HL-60 (cell line): ENCODE measurements at places on chromosomes 4 and X.

DNA sequence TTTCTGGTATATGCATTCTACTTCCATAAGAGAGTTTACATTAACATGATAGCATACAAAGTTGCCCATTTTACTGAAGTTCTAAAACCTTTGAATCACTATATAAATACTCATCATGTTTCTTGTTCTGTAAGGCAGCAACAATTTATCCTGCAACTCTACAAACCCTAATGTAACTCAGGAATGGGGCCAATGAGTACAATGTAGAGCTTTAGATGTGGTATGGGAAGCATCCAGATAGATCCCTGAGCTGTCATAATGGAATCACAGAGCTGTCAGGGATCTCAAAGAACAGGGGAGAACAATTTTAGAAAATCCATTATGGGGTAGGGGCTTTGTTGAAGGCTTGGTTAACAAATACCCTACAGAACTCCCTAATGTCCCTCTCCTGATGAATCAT is 88.5 kb downstream of the DCUN1D4 start:
- DNase-seq: no peak

DNA sequence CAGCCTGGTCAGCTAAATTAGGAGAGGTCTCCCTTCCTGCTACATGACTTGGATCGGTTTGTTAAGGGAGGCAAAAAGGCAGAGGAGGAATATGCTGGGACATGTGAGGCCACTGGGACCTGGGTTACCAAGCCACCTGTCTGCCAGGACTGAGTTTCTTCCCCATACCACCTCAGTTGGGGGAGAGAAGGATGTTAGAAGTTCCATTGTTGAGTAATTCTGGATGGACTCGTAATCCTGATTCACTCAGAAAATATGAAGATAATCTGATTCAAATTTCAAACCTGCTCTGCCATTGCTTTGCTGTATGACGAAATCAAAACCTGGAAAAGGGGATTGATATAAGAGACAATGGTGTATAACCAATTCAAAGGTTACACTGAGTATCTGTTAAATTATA is 97.4 kb upstream of the S100G start:
- DNase-seq: no peak

DNA sequence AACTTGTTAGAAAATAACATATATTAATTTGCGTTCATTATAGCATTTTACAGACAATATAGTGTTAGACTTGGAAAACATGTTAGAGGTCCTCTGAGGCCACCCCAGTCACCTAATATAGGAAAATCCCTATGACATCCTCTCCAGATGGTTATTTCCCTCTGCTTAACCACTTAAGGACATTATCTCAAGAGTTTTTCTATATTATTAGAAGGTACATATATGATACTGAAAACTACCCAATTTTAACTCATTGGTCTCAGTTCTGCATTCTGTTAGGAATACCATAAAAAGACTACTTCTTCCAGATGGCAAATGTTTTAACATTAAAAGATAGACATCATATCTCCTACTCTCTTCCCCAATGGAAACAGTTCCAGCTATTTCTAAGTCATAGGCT is 21.4 kb downstream of the PTPN13 start:
- DNase-seq: no peak

DNA sequence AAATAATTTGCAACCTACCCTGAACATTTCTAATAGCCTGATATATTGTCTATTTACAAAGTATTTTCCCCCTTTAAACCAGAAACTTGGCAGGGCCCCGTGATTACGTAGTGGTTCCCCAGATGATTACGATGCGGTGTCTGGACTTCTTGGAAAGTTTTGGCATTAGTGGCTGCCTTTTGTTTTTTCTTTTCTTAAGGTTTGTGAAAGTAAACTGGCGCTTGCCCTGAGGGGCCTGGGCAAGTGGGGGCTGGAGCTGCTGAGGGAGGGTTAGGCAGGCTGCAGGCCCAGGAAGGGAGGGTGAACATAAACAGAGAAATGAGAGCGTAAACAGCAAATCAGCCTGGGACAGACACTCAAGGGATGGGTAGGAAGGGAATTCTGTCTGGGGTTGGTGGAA is 123.6 kb upstream of the MSX1 start:
- DNase-seq: no peak

GRCh38 chr4:176229645-176230044 is 34.3 kb upstream of the SPATA4 start:
- no peak for DNase-seq

DNA sequence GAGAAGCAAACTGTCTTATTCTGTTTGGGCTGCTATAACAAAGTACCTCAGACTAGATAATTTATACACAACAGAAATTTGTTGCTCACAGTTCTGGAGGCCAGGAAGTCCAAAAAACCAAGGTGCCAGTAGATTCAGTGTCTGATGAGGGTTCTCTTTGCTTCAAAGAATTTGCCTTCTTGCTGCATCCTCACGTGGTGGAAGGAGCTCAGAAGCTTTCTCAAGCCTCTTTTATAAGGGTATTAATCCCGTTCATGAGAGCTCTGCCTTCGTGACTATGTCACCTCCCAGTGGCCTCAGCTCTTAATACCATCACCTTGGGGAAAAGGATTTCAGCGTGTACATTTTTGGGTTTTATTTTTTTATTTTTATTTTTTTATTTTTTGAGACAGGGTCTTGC is 20.1 kb downstream of the CA5B start:
- DNase-seq: no peak

GRCh38 chr4:101288365-101289145 is 58.8 kb downstream of the PPP3CA start:
- DNase-seq: peak; percentile 39

- DNase-seq: no peak
Measured at GRCh38 chrX:34521563-34521962, 135.5 kb downstream of the TMEM47 start.

DNA sequence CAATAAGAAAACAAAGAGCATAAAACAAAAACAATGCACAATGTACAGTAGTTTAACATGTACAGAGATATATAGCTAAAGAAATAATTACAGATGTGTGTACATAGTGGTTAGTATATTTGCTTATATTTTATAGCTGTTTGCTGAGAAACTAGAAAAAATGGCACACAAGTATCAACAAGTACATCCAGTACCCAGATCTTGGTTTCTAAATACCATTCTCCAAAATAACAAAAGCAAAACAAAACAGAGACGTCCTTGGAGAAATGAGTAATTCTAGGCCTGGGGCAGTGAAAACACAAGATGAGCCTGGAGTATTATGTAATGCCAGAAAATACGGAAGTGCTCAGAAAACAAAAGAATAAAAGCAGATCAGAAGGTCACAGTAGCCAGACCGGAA is 189.6 kb downstream of the TMEM47 start:
- DNase-seq: no peak

- DNase-seq: no peak
Measured at GRCh38 chrX:118780509-118780908, 43.1 kb upstream of the ZCCHC12 start.

DNA sequence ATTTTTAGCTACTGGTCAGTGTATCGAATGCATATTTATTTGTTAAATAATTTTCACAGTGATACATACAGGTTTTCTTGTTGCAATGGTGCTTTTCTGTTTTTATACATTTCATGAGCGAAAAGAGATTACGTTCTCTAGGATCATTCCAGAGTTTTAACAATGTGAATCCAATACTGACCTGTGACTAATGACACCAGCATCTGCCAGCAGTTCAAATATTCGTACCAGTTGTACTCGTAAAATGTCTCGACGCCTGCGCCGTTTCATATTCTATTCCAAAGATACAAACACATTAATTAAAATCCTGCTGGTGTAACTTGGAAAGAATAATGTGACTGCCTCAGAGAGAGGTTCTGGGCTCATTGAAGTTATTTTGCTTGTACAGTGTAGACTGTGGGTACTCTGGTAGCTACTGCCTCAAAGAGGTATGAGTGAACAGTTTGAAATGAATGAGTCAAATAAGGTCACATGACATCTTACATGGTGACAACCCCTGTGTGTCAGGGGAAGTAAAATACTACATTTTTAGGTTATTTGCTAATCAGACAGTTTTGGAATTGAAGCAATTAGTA is 80.7 kb downstream of the ZAR1 start:
- no peak for DNase-seq

- DNase-seq: no peak
Measured at GRCh38 chr4:74921490-74921889, 11.4 kb upstream of the PARM1 start.

GRCh38 chrX:15894724-15895123 is 40.1 kb upstream of the AP1S2 start:
- DNase-seq: no peak

DNA sequence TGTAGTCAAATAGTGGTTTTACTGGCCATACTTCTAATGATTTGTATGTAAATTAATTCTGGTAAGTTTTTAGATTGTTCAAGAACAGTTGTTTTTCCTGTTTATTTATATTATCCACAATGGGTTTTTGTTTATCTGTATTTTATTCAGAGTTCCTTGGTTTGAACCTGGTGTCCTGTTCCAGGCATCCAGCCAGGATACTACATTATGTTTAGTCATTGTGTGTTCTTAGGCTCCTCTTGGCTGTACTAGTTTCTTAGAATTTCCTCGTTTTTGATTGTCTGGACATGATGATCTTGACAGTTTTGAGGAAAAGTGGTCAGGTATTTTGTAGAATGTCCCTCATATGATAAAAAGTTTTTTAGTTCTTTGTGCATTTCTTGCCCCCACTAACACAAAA is 7.8 kb downstream of the TIGD2 start:
- DNase-seq: no peak

DNA sequence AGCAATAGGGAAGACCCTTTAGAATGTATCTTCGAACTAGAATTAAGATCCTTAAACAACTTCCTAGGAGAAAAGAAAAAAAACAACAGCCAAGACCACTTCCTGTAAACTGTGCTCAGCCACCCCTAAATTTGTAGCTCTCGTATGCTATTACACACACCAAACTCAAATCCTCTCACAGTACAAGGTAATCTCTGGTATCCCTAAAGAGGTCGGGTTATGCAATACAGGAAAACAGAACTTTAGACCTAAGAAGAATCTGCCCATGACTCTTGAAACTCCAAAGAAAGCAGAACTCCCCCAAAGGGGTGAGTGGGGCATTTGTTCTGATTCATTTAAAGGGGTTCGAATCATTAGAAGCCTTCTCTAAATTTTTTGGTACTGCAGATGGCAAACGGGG is 170.9 kb upstream of the CASK start:
- DNase-seq: no peak

DNA sequence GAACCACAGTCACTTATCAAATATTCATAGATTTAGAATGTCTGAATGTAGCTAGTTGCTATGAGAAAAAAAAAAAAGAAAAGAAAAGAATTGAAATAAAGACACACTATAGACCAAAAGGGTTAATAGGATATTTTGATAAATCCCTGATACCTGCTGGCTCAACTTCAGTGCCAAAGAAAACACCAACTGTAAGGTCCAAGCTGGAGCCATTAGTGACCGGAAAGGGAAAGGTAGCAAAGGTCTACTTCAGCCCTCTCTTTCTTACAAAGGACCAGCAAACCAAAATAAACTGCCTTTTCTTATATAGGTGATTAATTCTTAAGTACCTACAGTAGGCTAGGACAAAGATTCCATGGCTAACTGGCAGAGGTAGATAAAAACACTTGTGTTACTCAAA is 9.7 kb downstream of the CBR4 start:
- no peak for DNase-seq

GRCh38 chr4:170089274-170089667 is 485 bp downstream of the AADAT start:
- DNase-seq: no peak

DNA sequence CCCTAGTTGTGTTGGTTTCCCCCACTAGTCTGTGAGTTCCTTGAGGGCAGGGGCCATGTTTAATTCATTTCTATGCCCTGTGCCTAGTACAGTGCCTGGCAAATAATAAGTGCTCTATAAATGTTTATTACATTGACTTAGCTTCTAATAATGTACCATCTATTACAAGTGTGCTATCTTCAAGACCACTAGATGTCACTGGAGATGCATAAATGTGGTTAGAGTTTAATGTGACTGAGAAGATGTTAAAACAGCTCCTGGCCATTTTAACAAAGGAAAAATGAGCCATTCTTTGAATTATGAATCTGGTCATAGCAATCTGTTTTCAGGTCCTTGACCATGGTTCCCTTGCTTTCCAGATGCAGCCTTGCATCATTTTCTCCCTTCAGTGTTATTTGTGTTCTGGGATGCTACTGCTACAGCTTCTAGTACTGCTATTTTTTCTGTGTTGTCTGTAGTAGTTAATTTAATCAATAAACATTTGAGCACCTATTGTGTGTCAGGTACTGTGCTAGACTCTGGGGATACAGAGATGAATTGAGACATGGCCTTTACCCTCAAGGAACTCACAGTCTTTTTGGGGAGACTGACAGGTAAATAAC is 43.2 kb downstream of the SLC9A6 start:
- no peak for DNase-seq

DNA sequence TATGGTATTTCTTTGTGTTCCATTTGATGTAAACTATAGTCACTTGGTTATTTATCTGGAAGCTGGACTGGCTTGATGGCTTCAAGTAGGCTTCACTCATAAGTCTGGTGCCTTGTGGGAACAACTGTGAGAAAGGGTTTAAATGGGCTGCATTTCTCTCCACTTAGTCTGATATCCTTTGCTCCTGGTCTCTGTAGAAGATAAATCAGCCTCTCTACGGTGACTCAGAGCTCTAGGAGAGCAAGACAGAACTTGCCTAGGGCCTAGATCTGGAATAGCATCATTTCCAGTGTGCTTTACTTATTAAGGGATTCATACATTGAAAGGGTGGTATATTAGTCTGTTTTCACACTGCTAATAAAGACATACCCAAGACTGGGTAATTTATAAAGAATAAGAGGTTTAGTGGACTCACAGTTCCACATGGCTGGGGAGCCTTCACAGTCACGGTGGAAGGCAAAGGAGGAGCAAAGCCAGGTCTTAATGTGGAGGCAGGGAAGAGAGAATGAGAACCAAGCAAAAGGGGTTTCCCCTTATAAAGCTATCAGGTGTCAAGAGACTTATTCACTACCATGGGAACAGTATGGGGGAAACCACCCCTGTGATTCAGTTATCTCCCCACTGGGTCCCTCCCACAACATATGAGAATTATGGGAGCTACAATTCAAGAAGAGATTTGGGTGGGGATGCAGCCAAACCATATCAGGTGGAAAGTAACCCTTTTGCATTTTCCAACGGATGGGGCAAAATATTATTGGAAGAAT is 1746.4 kb upstream of the PCDH7 start:
- DNase-seq: no peak
